Central memory CD4-positive, alpha-beta T cell (primary cell): ENCODE measurements at places on chromosomes 13 and 19.

GRCh38 chr19:38142176-38143035, 81.6 kb downstream of the DPF1 start:
- peak; percentile 4 for DNase-seq

- no peak for DNase-seq
Measured at GRCh38 chr19:5059213-5059574, 90.3 kb downstream of the KDM4B start.

GRCh38 chr13:84864341-84864740, 934.9 kb downstream of the SLITRK6 start:
- no peak for DNase-seq

DNA sequence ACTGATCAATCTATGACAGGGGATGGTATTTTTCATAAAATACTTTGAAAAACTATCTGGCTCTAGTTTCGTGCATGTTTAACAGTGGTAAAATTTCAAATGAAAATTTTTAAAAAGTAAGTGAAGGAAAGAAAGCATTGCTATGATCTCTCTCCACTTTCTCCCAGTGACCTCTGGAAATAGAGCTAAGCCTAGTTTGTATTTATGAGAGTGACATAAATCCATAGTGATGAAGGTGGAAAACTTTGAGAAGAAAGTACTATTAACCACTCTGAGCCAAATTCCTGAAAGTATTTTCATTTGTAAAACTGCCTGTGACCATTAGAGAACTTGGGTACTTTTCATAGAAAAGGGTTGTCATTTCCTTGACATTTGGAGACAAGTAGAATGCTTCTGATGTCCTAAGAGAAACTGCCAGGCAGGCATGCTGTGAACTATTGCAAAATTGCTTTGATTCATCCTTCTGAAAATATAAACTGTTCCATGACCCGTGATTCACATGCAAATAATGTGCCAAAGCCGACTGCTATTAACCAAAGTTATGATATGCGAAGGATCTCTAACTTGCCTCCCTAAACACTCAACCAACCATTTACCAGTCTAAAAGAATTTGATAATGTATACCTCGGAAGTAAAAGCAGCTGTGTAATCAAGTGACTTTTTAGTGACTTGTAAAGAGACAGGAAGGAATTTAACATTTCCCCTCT, 133.2 kb downstream of the VWA8 start:
- DNase-seq = no peak

GRCh38 chr19:18785179-18786124, 5.7 kb downstream of the COMP start:
- peak; percentile 23 for DNase-seq

DNA sequence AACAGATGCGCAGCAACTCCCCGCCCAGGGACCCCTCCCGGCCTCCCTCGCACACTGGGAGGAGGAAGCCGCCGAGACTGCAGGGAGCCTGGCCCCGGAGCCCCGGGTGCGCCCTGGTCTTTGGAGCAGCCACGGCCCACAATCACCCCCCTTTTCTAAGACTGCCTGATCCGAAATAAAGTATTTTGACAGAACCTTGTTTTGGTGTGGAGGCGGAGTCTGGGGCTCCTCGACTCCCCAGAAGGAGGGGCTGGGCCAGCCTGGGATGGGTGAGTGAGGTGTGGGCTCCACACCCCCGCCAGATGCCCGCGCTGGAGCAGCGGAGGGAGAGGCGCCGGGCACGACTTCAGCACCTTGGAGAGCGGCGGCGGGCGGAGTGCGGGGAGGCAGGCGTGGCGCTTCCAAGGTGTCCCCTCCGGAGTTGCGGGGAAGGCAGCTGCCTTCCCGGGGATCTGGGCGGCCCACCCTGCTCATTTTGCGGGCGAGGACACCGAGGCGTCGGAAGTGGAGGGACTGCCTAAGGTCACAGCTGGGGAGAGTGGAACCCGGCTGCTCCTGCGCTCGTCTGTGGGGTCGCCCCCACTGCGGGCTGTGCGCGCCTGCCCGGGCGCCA, 9.4 kb downstream of the SIRT6 start:
- peak; percentile 59 for DNase-seq

DNA sequence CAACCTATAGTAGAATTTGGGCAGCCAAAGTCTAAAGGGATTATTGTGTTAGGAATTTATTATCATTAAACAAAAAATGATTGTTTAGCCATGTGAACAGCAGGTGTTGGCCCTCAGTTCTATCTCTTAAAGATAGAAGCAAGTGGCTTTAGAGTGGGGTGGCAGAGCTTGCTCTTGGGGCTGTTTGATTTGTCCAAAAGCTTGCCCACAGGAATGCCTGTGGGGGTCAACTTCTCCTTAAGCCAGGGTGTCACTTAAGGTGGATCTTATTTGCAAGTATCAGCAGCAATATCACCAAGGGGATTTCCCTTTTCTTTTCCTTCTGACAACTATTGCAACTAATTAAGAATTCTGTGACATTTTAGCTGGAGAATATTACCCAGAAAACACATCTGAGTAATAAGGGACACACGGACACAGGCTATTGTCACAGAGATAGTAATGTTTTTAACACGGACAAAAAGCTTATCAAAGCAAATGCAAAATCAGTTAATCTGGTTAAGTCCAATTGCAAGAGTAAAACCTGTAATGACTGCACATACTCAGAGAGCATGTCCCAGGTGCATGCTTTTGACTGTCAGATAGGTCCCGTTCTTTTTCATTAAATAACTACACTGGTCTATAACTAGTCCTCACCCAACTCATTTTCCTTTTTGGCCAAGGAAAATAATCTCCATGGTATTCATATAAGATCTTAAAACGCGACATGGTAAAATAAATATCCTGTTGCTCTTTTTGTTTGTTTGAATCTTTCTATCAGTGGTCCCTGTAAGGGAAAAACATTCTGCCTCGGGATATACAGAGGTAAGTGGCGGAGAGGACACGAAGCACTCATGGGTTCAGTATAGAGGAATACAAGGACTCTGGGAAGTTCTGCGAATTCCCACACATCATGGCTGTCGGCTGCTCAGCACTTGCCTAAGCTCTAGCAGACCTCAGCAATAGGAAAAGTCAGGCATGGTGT, 172.1 kb upstream of the RFC3 start:
- no peak for DNase-seq

GRCh38 chr19:738509-739128, 12.3 kb upstream of the MISP start:
- no peak for DNase-seq

DNA sequence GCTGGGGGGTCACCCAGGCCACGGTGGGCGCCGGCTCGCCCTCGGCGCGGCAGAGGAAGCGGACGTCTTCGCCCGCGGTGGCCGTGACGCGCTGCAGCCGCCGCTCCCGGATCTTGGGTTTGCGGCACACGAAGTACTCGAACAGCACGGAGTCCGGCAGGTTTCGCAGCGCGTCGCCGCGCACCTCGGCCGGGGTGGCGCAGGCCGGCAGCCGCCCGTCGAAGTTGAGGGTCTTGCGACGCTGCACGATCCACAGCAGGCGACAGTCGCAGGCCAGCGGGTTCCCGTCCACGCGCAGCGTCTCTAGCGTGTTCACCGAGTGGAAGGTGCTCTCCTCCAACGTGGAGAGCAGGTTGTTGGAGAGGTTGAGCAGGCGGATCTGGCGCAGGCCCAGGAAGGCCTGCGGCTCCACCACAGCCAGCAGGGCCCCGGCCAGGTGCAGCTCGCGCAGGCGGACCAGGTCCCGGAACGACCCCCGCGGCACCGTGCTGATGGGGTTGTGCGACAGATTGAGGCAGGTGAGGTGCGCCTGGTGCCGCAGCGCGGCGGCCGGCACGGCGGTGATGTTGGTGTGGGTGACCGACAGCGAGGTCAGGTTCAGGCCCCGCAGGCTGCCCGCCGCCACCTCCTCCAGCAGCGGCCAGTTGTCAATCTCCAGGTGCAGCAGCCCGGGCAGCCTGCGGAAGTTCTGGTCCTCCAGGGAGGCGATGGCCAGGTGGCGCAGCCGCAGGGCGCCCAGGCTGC, 8.6 kb upstream of the PEAK3 start:
- DNase-seq = no peak

- DNase-seq = no peak
Measured at GRCh38 chr13:47930649-47931165, 70.4 kb downstream of the SUCLA2 start.
